Endothelial cell (in vitro differentiated cells): ENCODE measurements at places on chromosomes 6 and 20. TPM values are rescaled to one million over a fixed set of nuclear protein-coding genes. Genes with fewer than 3 reads are reported as not detected.

GRCh38 chr6:81023007-81023582, 729.4 kb downstream of the TENT5A start:
- H3K27ac ChIP-seq: no peak overlapping the region
- H3K36me3 ChIP-seq: peaks cover 3% of the 10 kb centered on the region

- peak; percentile 46 for DNase-seq
- no peak overlapping the region for H3K27ac ChIP-seq
- peaks cover 4% of the 10 kb centered on the region for H3K27me3 ChIP-seq
- peaks cover 10% of the 10 kb centered on the region for H3K36me3 ChIP-seq
- H3K4me3 ChIP-seq: peak overlapping the region; percentile 87
Observed at GRCh38 chr20:56359212-56360132, 698 bp downstream of the FAM210B start.

Gene COX7A2
- total RNA-seq: 341 TPM

Gene TAPBP
- total RNA-seq: 57.1 TPM

- H3K27ac ChIP-seq: no peak overlapping the region
- peak; percentile 66 for DNase-seq
- H3K27me3 ChIP-seq: peaks cover 7% of the 10 kb centered on the region
- peak overlapping the region; percentile 12 for H3K4me3 ChIP-seq
Observed at GRCh38 chr20:34522969-34523871, 7.0 kb downstream of the DYNLRB1 start.

DNA sequence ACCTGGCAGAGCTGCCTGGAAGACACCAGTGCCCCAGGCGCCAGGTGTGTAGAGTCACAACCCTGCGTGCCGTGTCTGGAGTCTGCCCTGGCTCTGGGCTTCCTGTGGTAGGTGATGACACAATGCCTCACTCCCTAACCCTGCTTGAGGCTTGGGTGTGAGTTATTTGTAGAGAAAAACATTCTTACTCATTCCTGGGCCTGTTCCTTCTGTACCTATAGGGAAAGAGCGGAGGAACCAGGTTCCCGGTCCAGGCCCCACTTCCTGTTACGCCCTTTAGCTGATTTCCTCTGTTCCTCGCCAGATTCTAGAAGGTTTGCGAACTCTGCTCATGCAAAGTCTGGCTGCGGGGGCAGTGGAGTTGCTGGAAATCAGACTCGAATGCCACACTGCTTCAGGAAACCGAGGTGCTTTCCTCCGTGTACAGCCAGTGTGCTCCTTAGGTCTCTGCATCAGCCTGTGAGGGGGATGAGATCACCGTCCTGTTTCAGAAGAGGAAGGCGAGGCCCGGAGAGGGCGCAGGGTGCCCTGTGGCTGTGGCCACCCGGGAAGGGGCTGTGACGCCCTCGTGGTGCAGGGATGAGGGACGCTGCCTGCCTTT, 67.1 kb upstream of the DUSP22 start:
- peak; percentile 23 for DNase-seq
- no peak overlapping the region for H3K4me3 ChIP-seq
- H3K4me1 ChIP-seq: peaks cover 11% of the 10 kb centered on the region
- H3K27ac ChIP-seq: peak overlapping the region; percentile 18

Gene TMEM217
- total RNA-seq: 5.4 TPM

Gene DNAH8
- 0.05 TPM for total RNA-seq

Gene LPIN3
- 20.1 TPM for total RNA-seq

- H3K27ac ChIP-seq: no peak overlapping the region
- peaks cover 3% of the 10 kb centered on the region for H3K4me1 ChIP-seq
- peaks cover 8% of the 10 kb centered on the region for H3K27me3 ChIP-seq
- no peak for DNase-seq
- no peak overlapping the region for H3K4me3 ChIP-seq
- H3K36me3 ChIP-seq: no peaks in the 10 kb centered on the region
Observed at GRCh38 chr6:157217894-157218370, 105.4 kb downstream of the TMEM242 start.

DNA sequence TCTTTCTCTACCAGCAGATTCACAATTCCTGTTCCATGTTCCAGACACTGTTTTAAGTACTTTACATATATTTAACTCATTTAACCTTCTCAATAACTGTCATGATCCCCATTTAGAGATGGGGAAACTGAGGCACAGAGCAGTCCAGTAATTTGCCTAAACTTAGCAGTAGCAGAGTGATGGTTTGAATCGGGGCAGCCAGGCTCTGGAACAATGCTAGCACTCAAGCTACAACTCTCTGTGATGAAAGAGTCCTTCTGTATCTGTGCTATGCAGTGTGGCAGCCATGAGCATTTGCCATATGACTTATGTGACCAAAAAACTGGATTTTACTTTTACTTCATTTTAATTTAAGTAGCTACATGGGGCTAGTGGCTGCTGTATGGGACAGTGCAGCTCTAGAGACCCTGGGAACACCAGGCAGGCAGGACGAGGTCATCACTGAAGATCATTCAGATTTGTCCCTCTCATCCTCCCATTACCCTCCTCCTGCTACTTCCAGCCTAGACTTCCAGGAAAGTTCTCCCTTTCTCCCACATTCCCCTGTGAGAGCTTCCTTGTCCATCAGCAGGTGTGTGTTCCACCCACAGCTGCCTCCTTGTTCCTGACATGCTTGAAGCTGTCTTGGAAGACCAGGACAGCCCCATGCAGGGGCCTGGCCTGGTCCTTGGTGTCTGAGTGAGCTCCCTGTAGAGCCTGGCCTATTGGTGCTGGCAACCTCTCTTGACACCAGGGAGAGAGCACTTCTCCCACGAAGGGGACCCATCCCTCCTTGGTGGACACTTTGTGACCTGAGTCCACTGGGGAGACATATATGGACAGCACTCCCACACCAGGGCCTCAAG, 157.0 kb downstream of the MRPL14 start:
- H3K36me3 ChIP-seq: no peaks in the 10 kb centered on the region
- H3K4me3 ChIP-seq: peak overlapping the region; percentile 56
- no peak for DNase-seq

Gene C20orf202
- 0.92 TPM for total RNA-seq

Gene HRH3
- not detected for total RNA-seq

DNA sequence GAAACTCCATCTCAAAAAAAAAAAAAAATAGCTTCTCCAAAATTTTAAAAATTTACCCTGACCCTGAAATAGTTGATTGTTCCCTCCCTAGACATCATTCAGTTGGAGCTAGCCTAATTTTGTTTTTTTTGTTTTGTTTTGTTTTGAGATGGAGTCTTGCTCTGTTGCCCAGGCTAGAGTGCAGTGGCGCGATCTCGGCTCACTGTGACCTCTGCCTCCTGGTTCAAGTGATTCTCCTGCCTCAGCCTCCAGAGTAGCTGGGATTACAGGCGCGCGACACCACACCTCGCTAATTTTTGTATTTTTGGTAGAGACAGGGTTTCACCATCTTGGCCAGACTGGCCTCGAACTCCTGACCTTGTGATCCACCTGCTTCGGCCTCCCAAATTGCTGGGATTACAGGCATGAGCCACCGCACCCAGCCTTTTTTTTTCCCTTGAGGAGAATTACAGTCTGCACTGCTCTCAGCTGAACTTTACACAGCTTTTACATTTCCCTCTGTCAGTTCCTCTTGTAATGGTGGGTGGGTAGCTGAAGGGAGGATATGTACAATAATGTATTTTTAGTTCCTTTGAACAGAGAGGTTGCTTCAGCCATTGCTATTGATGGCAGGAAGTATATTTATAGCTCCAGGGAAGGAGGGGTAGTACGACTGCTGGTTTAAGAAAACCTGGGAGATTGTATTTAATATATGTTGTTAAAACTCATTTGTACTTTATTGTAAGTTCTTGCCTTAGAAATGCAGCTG, 27.7 kb downstream of the PTPRA start:
- DNase-seq: no peak
- H3K36me3 ChIP-seq: peaks cover 3% of the 10 kb centered on the region
- peaks cover 9% of the 10 kb centered on the region for H3K4me1 ChIP-seq
- no peak overlapping the region for H3K4me3 ChIP-seq
- no peak overlapping the region for H3K27ac ChIP-seq
- H3K27me3 ChIP-seq: no peaks in the 10 kb centered on the region

GRCh38 chr6:161407581-161407980, 133.7 kb upstream of the AGPAT4 start:
- no peak for DNase-seq
- no peak overlapping the region for H3K27ac ChIP-seq
- peaks cover 8% of the 10 kb centered on the region for H3K4me1 ChIP-seq
- no peaks in the 10 kb centered on the region for H3K36me3 ChIP-seq
- no peaks in the 10 kb centered on the region for H3K27me3 ChIP-seq

Gene ARID1B
- total RNA-seq: 104 TPM

DNA sequence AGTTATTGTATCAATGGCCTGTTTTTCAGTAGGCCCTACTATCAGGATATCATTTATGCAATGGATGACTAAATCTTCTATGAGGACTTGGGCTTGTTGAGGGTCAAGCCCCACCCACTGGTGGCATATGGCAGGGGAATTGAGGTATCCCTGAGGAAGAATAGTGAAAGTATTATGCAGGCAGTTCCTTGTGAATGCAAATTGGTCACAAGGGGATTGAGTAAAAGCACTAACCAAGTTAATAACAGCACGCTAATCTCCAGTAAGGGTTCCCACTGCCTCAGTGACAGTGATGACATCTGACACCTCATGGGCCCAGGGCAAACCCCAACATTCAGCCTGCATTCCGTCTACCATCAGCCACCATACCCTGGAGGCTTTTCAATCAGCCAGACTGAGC, 14.9 kb downstream of the BPIFA1 start:
- H3K4me3 ChIP-seq: no peak overlapping the region
- H3K27me3 ChIP-seq: no peaks in the 10 kb centered on the region
- no peak overlapping the region for H3K27ac ChIP-seq

GRCh38 chr20:63941282-63942081, 14.7 kb downstream of the UCKL1 start:
- DNase-seq: peak; percentile 60
- peaks cover 9% of the 10 kb centered on the region for H3K27me3 ChIP-seq
- H3K4me1 ChIP-seq: peaks cover 6% of the 10 kb centered on the region
- peaks cover 10% of the 10 kb centered on the region for H3K36me3 ChIP-seq

- peaks cover 36% of the 10 kb centered on the region for H3K4me1 ChIP-seq
- peak overlapping the region; percentile 95 for H3K4me3 ChIP-seq
- peaks cover 4% of the 10 kb centered on the region for H3K27me3 ChIP-seq
Observed at GRCh38 chr6:127518191-127518709, 885 bp downstream of the MTCL3 start.

Gene ANKRD6
- 70.9 TPM for total RNA-seq

Gene NOTCH4
- total RNA-seq: 151 TPM

DNA sequence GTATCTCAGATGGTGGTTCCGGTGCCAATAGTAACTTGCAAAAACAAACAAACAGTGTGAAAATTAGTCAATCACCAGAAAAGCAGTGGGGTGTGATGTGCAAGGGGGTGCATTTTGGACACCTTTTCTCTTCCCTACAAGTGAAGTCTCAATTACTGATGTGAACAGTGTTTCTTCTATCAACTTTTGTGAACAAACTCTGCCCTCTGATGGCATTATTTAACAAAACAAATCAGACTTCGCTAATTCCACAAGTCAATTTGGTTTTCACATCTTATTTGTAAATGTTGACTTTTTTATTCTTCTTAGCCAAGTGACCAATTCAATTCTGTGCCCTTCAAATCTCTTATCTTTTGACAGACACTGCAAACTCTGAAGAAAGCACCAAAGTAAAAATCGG, 212.2 kb downstream of the UST start:
- no peak for DNase-seq
- H3K27me3 ChIP-seq: peaks cover 1% of the 10 kb centered on the region
- H3K36me3 ChIP-seq: peaks cover 18% of the 10 kb centered on the region

DNA sequence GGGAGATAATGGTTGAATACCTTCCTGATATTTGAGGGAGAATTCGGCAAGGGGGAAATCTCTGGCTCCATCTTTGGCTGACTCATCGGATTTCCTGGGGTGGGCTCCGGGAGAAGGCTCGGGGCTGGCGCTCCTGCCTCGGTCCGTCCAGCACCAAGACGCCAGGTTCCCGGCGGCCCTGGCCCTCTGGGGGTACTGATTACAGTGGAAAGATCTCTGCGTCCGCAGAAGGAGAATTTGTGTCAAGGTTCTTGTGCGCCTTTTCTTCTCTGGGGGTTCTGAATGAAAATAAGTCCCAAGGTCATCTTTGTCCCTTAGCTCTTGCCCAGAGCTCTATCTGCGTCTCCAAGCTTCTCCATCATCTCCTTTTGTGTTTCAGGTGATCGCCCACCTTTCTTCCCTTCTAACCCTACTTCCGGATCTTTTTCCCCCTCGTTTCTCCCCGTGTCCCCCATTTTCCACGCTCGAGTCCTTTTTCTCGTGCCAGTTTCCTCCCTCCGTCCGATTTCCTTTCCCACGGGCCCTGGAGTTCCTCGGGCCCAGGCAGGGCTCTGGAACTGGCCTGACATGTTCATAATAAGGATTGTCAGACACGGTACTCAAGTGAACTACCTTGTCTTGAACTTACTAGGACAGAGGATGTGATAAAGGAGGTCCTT, 11.6 kb downstream of the NRN1 start:
- H3K27me3 ChIP-seq: peaks cover 28% of the 10 kb centered on the region
- H3K27ac ChIP-seq: peak overlapping the region; percentile 93
- H3K36me3 ChIP-seq: peaks cover 16% of the 10 kb centered on the region
- peak overlapping the region; percentile 89 for H3K4me3 ChIP-seq
- H3K4me1 ChIP-seq: peaks cover 52% of the 10 kb centered on the region

Gene SLC13A3
- total RNA-seq: 0.90 TPM

Gene LRRN4
- total RNA-seq: 0.13 TPM

- H3K4me3 ChIP-seq: peak overlapping the region; percentile 31
- H3K27ac ChIP-seq: no peak overlapping the region
- peaks cover 38% of the 10 kb centered on the region for H3K4me1 ChIP-seq
- DNase-seq: no peak
- H3K36me3 ChIP-seq: peaks cover 28% of the 10 kb centered on the region
- peaks cover 15% of the 10 kb centered on the region for H3K27me3 ChIP-seq
Observed at GRCh38 chr20:38132156-38132909, 32.7 kb downstream of the TGM2 start.

GRCh38 chr6:106347219-106347618, 13.3 kb upstream of the CRYBG1 start:
- H3K4me1 ChIP-seq: no peaks in the 10 kb centered on the region
- H3K36me3 ChIP-seq: no peaks in the 10 kb centered on the region
- no peak overlapping the region for H3K4me3 ChIP-seq
- DNase-seq: no peak
- H3K27me3 ChIP-seq: no peaks in the 10 kb centered on the region
- H3K27ac ChIP-seq: no peak overlapping the region
